ENCODE measurements at places on chromosomes 13 and 19.

GRCh38 chr19:42140125-42140754 lies 8.0 kb upstream of the POU2F2 start:
- DNase-seq: peak; percentile 61

DNA sequence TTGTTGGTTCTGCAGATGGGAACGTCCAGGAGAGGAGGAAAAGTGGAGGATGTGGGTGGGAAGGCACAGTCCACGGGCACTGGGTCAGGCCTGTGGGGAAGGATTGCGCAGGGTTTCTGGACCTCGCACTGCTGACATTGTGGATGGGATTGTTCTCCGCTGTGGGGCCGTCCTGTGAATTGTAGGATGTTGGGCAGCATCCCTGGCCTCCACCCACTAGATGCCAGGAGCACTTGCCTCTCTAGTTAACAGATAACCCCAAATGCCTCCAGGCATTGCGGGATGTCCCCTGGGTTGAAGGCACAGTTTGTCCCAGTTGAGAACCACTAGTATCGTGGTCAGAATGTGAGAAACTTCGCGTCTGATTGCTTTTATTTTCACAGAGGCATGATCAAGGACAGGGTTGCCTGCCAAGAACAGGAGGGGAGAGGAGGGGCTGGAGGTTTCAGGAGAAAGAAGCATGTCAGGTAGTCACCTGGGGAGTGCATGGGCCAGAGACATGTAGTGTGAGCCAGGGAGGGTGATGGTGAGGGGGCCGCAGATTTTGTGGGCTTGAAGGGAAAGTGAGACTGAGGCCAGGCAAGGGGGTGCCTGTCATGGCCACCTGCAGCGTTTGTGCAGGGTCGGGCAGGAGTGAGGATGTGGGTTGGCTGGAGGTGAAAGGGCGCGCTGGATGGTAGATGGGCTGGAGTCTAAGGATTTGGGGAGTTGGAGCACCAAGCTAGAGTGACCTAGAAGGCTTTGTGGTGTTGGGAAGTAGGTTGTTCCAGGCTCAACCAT lies 3.2 kb downstream of the ZNF628 start:
- DNase-seq: no peak

- DNase-seq: no peak
Measured at GRCh38 chr19:3687774-3688706, 12.2 kb downstream of the PIP5K1C start.

DNA sequence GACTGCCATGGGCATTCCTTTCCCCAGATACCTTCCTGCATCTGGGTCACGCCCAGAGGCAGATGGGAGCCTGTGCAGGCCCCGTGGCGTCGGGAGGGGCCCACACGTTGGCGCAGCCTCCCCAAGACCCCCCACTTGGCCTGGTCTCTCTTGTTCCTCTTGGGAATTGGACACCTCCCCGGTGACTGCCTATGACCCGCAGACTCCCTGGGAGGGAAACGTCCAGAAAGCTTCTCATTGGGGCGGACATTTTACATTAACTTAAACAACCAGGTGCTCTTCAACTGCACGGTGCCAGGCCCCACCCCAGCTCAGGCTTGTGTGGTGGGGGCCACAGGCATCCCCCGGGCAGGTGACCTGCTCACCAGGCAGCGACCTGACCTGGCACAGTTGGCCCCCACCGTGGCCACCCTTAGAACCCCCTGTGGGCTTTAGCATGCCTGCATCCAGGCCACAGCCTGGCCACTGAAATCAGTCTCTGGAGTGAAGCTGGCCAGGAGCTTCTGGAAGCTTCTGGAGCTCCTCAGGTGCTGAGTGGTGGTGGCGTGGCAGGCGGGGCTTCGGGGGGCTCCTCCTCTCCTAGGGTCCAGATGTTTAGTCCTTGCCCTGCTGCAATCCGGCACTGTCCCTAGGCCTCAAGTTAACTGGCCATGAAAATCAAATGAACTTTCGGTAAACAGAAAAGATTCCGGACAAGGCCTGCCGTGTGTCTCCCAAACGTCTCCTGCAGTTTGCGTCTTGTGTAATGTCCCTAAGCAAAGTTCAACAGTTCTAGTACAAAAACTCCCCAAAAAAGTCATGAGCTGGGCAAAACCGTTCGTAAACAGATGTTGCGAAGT lies 8.5 kb upstream of the PROZ start:
- DNase-seq: no peak

DNA sequence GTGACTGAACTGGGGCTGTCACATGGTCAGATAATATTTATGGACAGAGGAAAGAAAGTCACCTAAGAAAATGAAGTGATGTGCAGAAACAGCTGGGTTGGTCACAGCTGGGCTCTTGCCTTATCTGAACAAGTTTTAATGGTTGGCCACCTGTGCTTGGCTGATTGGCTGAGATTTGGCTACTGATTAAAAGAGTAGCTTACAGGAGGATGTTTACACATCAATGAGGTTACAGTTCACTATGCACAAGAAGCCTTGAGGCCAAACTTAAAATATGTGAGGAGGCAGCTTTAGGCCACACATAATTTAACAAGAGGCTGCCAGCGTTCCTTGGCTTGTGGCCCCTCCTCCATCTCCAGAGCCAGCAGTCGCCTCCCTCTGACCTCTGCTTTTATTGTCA lies 99.2 kb upstream of the C1QTNF9B start:
- DNase-seq: no peak

DNA sequence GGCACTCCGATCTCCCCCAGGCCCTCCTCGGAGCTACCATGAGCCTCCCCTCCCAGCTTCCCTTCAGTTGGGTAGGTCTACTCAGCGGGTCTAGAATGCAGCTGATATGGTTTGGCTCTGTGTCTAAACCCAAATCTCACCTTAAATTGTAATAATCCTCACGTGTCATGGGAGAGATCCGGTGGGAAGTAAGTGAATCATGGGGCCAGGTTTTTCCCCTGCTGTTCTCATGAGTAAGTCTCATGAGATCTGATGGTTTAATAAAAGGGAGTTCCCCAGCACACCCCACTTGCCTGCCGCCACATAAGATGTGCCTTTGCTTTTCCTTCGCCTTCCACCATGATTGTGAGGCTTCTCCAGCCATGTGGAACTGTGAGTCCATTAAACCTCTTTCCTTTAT lies 14.5 kb upstream of the DOCK9 start:
- no peak for DNase-seq

DNA sequence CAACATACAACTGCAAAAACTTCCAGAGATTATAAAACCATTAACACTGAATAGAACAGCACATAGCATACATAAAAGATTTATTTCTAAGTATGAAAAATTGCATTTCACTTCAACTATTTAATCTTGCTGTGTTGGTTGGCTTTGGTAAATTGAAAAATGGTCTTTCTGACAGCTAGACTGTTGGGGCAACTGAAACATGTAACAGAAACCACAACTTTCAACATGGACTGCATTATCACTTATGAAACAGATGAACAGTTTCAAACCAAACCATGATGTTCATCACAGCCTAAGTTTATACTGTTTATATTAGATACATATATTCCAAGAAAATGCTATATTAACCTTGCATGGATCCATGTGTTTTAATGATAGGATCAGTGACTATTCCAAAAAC lies 324.1 kb upstream of the PCDH9 start:
- DNase-seq: no peak
